ENCODE measurements at places on chromosomes 1 and 21. TPM values are rescaled to one million over a fixed set of nuclear protein-coding genes. Genes with fewer than 3 reads are reported as not detected.

DNA sequence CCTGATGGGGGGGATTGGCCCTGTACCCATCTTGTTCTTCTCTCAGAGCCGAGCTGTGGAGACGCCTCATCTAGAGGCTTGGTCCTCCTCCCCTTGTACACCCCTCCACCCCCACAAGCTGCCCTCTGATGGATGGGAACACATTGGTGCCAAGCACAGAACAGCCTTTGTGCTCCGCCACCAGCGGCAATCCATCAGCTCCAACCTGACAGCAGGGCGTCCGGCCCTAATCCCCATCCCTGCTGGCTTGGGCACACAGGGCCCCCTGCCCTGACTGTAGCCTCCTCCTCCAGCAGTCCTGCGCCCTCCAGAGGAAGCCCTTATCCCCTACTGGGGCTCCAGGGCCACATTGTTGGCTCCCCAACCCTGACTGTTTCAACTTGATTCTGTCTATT lies 3.8 kb upstream of the MYOG start:
- H3K4me3 ChIP-seq, result no peak overlapping the region
- no peak overlapping the region for H3K27ac ChIP-seq
- peaks cover 17% of the 10 kb centered on the region for H3K27me3 ChIP-seq

The KRTAP19-3 gene
- not detected for polyA plus RNA-seq

DNA sequence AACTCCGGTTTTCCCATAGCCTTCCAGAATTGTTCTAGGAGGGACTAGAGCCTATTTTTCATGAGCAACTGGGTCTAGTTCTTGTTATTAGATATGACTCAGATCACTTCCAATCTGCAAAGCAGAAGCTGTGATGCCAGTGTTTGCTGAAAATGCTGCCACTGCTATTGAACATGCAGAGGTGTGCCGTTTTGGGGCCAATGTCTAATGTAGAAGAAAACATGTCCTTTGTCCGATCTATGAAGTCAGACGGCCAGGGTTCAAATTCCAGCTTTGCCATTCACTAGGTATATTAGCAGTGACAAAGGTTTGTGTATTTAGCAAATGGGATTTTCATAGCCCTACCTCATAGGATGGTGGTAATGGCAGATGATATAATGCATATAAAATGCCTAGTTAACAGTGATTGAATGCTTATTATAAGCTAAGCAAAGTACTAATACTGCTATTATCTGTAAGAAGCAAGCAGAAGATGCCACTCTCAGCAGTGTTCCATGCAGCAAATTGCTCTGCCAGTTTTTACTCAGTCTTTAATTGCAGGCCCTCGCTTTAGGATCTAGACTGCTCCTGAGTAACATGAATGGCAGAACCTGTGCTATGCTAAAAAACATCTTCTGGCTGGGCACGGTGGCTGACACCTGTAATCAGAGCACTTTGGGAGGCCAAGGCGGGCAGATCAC lies 40.1 kb upstream of the CXADR start:
- no peak for DNase-seq
- H3K36me3 ChIP-seq, result no peaks in the 10 kb centered on the region
- H3K27me3 ChIP-seq, result no peaks in the 10 kb centered on the region

GRCh38 chr1:153360592-153361479 lies 3.2 kb downstream of the S100A9 start:
- H3K4me1 ChIP-seq, result no peaks in the 10 kb centered on the region
- H3K4me3 ChIP-seq, result no peak overlapping the region
- H3K27me3 ChIP-seq, result peaks cover 6% of the 10 kb centered on the region
- H3K36me3 ChIP-seq, result no peaks in the 10 kb centered on the region
- H3K27ac ChIP-seq, result no peak overlapping the region

DNA sequence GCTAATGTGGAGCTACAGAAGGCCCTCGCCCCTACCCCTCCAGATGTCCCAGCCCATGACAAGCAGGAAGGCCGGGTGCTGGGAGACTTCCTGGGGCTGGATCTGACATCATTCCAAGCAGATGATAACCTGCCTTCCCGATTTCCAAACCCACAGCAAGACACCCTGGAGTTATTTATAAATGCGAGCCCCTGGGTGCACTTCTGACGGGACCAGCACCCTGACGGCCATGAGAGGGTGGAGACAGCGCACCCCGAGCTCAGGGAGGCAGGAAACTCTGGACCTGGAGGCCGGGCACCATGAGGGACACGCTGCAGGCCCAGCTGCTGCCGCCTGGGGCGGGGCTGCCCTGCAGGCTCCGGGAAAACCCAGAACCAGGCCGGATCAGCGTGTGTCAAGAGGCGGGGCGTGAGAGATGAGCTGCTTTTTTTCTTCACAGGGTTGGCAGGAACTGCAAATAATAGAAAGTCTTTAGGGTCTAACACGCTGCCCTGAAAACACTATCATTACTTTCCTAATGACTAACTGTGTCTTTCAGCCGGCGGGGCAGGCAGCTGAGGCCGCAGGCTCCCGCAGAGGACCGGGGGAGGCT lies 2.5 kb upstream of the PCBP3 start:
- peak; percentile 56 for DNase-seq
- H3K4me1 ChIP-seq, result no peaks in the 10 kb centered on the region
- H3K27me3 ChIP-seq, result peaks cover 7% of the 10 kb centered on the region
- H3K27ac ChIP-seq, result no peak overlapping the region
- H3K4me3 ChIP-seq, result no peak overlapping the region
- no peaks in the 10 kb centered on the region for H3K36me3 ChIP-seq

GRCh38 chr1:86419277-86419903 lies 4.6 kb upstream of the CLCA2 start:
- no peaks in the 10 kb centered on the region for H3K36me3 ChIP-seq
- no peaks in the 10 kb centered on the region for H3K4me1 ChIP-seq
- DNase-seq, result peak; percentile 24
- no peaks in the 10 kb centered on the region for H3K27me3 ChIP-seq
- H3K4me3 ChIP-seq, result no peak overlapping the region

The PKLR gene
- not detected for polyA plus RNA-seq

DNA sequence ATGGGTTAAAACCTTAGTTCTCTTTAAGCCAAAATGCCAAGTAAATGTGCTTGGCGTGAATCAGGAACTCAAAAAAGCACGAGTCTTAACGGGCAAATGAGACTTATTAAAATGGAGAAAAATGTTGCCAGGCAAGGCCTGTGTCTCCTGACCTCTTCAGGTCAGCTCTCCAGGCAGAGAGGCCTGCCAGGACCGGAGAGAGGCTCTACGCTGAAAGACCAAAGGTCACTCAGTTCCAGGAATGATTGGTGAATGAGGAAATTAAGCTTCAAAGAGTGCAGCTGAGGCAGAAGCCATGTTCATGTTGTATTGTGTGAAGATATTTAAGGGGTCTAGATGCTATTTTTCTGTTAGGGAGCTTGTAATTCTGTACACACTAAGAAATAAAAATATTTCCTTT lies 66.6 kb downstream of the SPAG17 start:
- peaks cover 2% of the 10 kb centered on the region for H3K4me1 ChIP-seq
- DNase-seq, result no peak
- no peaks in the 10 kb centered on the region for H3K27me3 ChIP-seq
- H3K27ac ChIP-seq, result no peak overlapping the region
- no peak overlapping the region for H3K4me3 ChIP-seq
- no peaks in the 10 kb centered on the region for H3K36me3 ChIP-seq

DNA sequence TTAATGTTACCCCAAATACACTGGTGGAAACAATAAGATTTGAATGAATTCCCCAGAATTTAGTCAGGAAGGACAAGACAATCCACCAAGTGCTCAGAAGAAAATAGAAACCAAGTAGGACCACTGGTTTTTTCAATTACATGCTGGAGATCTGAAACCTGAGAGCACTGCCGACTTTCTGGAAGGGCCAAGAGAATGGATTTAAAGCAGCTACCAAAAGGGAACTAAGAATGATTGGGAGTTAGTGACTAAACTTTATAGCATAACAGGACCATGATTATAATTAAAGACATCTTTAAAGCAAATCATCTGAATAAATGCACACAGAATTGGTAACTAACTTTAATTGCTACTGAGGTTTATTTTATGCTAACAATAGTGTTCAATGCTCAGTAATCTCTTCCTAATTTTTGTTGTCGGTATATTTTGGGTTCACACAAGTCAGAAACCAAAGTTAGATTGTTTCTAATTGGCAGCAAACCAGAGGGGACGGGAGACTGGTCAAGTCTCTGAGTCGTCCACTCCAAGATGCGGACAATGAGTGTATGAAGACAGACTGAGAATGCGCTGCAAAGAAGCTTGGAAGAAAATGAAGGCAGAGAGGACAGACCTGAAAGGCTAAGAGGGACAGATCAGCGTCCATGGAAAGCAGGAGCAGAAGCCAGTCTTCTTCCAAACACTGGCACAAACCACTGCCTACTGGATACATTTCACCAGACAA lies 2.3 kb upstream of the RGS13 start:
- H3K4me1 ChIP-seq, result no peaks in the 10 kb centered on the region
- H3K4me3 ChIP-seq, result no peak overlapping the region
- DNase-seq, result peak; percentile 47
- H3K36me3 ChIP-seq, result no peaks in the 10 kb centered on the region

DNA sequence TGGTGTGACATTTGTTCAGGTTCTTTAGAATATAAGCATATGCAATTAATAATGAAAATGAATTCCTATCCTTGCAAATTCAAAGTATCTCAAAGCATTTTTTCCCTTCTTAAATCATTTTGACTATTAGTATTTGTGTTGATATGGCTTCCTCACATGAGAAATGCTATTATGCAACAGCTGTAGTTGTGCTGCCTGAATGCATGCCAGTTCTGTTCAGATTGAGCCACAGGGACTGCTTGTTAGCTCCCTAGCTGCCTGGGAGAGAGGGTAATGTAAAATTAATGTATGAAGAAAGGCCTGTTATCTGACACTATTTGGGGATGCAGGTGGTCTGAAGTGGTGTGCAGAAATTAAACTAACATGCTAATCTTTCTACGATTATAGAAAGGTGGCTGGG lies 45.5 kb downstream of the CACHD1 start:
- no peak overlapping the region for H3K4me3 ChIP-seq
- no peaks in the 10 kb centered on the region for H3K36me3 ChIP-seq
- no peak overlapping the region for H3K27ac ChIP-seq
- no peaks in the 10 kb centered on the region for H3K27me3 ChIP-seq
- H3K4me1 ChIP-seq, result peaks cover 25% of the 10 kb centered on the region
- peak; percentile 65 for DNase-seq

The TIE1 gene
- polyA plus RNA-seq, result 0.01 TPM

- H3K27me3 ChIP-seq, result no peaks in the 10 kb centered on the region
- DNase-seq, result no peak
- no peaks in the 10 kb centered on the region for H3K4me1 ChIP-seq
- no peak overlapping the region for H3K27ac ChIP-seq
- no peaks in the 10 kb centered on the region for H3K36me3 ChIP-seq
- no peak overlapping the region for H3K4me3 ChIP-seq
Measured at GRCh38 chr1:40973912-40974311, 5.6 kb upstream of the CTPS1 start.

The CFHR5 gene
- polyA plus RNA-seq, result not detected

DNA sequence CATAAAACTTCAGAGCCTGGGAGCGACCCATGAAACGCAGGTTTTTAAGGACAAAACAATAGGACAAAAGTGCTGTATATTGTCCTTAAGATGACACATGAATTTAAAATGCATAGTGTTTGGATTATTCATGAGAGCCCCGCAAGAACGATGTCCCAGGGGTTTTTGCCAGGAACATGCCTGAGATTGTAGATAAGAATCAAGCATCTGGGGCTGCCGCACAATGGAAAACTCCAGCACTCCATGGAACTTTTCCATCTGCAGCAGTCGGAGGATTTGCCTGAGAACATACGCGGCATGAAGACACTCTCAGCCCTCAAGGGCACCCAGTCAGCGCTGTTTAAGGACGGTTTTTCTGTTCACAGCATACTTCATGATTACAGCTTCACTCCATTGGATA lies 5.3 kb upstream of the ERG start:
- peak; percentile 94 for DNase-seq
- peaks cover 4% of the 10 kb centered on the region for H3K4me1 ChIP-seq
- H3K27ac ChIP-seq, result no peak overlapping the region
- no peak overlapping the region for H3K4me3 ChIP-seq

Measured in fibroblast of lung (primary cell).